ENCODE measurements at places on chromosomes 1 and 21.

- DNase-seq: no peak
Observed at GRCh38 chr1:58885998-58886397, 102.2 kb upstream of the JUN start.

DNA sequence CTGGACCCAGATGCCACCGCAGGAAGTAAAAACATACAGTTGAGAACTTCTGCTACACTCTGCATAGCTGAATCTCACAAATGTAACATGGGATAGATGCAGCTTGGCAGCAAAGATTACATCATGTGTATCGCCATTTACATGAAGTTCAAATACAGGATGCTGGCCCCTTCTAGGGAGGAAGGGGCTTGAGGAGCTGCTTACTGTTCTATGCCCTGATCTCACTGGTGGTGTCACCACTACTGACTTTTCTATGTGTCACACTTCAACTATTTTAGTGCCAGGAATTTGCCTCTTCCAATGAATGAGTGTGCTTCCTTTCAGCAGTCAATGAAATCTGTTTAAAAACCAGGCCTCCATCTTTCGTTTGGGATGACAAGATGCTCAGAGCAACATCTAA is 31.1 kb downstream of the MRAP start:
- no peak for DNase-seq

GRCh38 chr1:46449223-46450159 is 40.1 kb upstream of the DMBX1 start:
- no peak for DNase-seq

GRCh38 chr1:22553991-22554522 is 9.2 kb upstream of the EPHA8 start:
- DNase-seq: no peak

DNA sequence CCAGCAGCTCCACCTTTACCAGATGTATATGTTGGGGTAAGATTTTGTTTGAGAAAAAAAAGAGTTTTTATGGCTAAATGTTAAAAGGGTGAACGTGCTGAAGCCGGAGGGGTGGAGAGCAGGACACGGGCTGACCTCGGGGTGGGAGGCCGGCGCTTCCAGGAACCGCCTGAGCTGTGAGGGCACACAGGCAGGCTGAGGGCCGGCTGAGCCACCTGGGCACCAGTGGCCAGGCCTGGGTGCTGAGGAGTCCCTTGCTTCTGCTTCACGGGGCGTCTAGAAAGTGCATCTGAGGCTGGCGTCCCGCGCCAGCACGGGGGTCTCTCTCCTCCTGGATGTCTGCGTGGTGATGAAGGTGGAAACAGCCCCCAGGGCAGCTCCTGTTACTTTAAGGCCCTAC is 33.6 kb upstream of the ADARB1 start:
- DNase-seq: no peak

DNA sequence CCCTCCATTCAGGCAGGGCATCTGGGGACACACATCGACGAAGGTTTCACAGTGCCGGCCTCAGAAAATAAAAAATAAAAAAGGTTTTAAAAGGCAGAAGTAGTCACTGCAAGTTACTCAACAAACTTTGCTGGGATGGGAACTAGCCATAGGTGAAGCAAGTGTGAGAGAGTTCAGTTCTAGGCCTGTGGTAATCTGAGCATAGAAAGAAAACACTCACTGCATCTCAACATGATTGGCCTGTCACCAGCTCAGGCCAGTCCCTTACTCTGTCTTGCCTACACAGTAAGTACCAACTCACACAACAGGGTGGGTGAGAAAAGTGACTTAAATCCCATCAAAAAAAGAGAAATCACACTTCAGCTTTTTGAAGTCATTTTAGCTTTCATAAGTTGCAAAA is 30.2 kb upstream of the ADAM30 start:
- no peak for DNase-seq

- DNase-seq: no peak
Observed at GRCh38 chr1:186194107-186194756, 180.8 kb downstream of the TPR start.

DNA sequence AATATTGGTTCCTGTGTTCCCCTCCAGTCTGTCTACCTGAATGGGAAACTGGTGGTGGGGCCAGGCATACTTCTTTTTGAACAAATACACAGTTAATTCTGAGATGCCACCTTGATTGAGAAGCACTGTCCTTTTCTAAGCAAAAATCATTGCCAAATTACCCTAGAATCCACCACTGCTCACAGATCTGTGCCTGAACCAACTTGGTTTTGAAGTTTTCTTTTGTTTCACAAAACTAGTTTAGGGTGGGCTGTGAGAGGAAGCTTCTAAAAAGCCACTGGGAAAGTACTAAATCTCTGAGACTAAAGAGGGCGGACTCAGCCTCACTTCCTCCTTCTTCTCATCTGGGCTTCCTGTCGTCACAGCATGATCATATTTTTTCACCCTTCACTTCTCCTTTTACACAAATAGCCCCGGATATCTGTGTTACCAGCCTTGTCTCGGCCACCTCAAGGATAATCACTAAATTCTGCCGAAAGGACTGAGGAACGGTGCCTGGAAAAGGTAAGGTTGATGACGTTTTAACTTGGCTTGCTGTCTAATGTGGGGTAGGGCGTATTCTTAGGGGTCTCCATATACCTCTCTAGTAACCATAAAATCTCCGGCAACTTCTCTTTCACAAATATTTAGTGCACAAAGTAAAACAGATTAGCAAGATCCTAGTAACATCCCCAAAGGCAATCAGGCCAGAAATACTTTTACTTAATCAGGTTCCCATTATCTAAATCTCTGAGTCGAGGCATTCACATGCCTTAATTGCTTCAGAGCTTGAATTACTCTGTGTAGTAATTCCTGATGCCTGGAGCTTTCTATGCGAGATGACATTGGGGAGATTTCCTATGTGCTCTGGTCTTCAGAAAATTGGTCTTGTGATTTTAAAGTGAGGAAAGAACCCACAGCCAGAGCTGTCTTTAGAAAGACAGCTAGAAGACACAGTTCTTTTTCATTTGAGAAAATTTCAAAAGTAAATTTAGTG is at the start of gene CD53:
TSS of gene CD53 (plus strand) at position 404 of the 976 bp plus-strand sequence. CDS start 18,261 bp downstream, outside the sequence.
- DNase-seq: no peak

DNA sequence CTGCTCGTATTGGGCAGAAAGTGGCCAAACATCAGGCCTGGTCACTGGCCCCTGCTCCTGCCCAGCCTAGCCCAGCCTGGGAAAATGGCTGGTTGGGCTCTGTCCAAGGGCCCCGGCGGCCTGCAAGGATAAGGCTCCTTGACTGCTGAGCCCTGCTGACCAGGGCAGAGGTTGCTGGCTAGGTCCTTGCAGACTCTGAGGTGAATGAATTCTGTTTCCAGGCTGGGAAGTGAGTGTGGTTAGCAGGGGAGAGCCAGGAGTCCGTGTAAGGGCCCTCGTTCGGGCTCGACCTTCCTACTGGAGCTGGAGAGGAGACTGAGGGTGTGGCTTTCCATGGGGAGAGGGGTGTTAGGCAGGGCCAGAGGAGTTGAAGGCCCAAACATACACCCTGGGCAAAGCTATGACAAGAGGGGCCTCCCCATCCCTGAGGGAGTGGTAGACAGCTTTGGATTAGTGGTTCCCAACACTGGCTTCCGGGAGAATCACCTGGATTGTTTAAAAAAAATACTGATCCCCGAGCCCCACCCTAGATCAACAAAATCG is 20.6 kb downstream of the CSF1 start:
- no peak for DNase-seq

DNA sequence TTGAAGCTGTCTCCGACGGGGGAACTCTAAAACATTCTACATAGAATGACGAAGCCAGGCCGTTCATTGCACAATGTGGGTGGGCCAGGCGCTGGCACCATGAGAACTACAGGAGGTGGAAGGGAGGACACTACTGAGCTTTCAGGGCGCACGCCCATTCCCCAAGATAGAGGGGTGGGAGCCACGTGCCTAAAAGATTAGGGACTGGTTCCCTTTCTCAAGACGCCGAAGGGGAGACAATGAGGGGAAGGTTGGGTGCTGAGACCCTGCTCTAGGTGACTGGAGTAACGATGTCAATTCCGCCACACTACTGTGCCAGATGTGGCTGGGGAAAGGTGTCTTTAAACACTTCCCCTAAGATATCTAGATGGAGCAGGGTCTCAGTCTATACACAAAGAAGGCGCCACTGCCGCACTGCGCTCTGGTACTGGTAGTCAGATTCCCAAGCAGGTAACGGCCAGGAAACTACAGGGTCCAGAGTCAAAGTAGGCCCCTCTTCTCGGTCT is 782 bp downstream of the CSDE1 start:
- peak; percentile 15 for DNase-seq

GRCh38 chr1:27525296-27526272 is 35.6 kb upstream of the WASF2 start:
- DNase-seq: no peak

GRCh38 chr1:243731301-243731891 is 118.6 kb downstream of the AKT3 start:
- no peak for DNase-seq

- peak; percentile 14 for DNase-seq
Observed at GRCh38 chr1:235160383-235160956, 580 bp downstream of the RBM34 start.

- no peak for DNase-seq
Observed at GRCh38 chr1:207820568-207821463, 69.0 kb downstream of the CD46 start.

DNA sequence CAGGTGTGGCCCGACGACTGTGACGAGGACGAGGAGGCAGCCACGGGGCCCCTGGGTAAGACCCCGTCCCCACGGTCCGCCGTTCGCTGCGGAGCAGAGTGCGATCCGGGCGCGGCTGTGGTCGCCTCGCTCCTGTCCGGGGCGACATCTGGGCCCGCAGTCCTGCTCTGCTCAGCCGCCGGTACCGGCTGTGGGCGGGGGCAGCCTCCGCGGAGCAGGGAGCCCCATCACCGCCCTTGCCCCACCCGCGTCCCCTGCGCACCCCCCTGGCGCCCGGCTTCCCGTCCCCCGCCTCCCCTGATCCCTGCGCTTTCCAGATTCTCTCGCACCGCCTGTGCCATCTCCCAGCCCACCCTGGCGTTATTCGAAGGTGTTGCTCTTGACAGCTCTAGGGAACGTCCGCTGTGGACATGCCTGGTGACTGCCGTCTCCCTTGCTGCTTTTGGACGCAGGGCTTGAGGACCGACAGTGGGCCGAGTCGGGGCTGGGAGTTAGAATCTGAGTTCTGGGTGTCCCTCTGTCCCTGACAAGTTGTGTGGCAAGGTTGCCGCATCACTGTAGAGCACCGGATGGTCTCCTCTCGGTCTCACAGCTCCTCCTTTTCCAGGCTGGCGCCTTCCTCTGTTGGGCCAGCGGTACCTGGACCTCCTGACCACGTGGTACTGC is 596 bp downstream of the TOR3A start:
- DNase-seq: no peak

GRCh38 chr1:55338448-55338820 is 123.3 kb upstream of the USP24 start:
- no peak for DNase-seq

DNA sequence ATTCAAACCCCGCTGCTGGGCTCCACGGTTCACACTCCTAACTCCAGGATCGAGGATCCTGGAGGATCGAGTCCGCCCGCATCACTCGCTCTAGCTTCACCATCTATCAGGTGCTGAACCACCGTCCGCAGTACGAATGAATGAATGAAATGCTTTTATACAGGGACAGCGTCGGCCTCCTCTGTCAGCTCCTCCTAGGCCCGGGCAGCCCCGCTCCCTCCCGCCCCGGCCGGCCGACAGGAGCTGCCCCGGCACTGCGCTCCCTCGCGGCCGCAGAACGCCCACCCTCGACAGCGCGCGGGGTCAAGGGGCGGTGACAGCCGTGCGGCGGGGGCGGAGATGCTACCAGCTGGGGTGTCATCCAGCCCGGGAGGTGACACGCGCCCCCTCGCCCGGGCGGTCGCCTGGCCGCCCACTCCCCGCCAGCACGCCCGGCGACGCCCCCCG is 520 bp downstream of the ZBTB17 start:
- DNase-seq: no peak

DNA sequence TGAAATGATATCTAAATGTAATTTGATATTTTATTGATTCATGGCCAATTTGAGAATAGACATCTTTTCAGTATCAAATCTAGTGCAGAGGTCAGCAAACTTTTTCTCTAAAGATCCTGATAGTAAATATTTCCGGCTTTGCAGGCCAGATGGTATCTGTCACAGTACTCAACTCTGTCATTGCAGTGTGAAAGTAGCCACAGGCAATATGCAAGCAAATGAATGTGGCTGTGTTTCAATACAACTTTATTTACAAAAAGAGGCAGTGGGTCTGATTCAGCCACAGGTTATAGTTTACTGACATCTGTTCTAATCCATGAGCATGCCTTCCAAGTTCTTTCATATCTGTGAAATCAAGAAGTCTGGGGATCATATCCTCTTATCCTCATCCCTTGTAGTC is 221.2 kb downstream of the PRDM2 start:
- DNase-seq: no peak

- no peak for DNase-seq
Observed at GRCh38 chr1:98817821-98818220, 156.3 kb downstream of the SNX7 start.

DNA sequence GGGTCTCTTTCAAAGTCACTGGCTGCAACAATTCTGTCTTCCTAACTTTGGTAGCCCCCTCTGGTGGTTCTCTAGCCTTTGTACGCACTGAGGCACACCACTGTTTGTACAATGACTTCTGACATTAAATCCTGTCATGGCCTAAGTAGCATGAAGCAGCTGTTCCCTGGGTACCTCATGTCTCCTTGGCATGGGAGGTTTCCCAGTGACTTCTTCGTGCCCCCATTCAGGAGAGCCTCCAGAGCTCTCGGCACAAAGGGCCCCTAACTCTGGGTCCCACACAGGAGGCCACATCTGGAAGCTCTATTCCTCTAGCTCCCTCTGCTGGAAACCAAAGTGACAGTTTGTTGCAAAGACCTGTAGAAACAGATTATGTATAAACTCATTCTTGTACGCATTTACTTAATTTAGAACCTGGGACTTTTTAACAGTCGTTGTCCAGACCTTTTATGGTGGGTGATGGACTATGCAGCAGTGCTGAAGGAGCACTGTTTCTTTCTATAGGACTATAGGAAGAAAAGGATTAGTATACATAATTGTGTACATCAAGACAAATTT is 13.4 kb downstream of the SWT1 start:
- DNase-seq: no peak

DNA sequence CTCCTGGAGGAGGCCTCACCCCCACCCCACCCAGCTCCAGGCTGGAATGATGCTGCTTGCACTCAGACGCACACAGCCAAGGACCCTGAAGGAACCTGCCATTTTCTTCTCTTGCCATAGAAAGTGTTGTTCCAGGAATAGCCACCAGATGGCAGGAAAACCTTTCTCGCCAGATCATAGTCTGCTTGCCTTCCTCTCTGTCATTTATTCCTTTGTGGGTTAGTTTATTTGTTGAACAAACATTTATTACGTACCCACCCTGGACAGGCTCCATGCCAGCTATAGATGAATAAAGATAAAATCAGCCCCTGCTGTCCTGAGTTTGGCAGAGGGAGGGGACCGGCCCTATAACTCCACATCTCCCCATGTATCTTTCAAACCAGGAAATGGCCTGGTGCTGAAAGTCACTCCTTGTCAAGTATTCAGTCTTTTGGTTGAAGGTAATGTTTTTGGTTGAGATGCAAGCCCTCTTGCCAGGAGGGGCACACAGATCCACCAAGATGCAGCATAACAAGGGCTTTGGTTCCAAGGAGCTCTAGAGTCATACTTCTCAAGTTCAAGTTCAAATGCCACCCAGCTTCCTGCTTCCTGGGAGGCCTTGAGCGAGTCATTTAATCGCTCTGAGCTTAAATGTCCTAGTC is 7.0 kb upstream of the KCNC4 start:
- peak; percentile 34 for DNase-seq

GRCh38 chr21:35737449-35737848 is 322.9 kb downstream of the SETD4 start:
- DNase-seq: no peak

GRCh38 chr1:33387625-33388024 is 43.3 kb downstream of the PHC2 start:
- no peak for DNase-seq

Measured in AG09319 (cell line).